ENCODE measurements at places on chromosomes 7 and 10.

DNA sequence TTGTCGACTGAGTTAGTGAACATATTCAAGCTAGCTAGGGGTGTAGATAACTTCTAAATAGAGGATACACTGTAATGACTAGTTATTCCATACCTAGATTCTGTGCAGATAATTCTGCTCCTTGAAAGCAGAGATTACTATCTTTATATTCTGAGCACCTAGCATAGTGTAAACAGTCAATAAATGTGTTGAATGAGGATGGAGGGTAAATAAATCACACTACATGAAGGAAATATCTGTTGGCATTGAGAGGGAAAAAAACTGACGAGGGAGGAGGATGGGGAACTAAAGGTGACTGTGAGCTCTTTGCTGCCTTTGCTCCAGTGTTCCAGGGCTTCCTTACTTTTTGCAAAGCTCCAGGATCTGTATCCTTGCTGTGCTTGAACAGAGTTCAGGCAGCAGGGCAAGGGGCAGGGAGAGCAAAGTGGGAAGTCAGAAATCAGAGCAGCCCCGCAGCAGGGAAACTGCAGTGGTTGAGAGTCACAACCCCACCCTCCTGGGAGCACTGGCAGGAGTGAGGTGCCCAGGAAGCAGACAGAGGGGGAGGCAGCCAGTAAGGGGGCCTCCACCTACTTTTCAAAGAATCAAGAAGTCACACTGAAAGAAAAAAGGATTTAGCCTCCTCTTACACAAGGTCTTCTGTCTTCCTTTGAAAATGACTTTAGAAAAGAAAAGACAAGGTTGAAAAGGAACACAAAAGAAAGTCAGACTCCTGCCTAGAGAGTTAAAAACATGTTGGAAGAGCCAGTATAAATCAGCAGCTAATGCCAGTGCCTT is 71.8 kb upstream of the LRRN3 start:
- no peak for DNase-seq

GRCh38 chr7:13834328-13834761 is 155.1 kb downstream of the ETV1 start:
- no peak for DNase-seq

DNA sequence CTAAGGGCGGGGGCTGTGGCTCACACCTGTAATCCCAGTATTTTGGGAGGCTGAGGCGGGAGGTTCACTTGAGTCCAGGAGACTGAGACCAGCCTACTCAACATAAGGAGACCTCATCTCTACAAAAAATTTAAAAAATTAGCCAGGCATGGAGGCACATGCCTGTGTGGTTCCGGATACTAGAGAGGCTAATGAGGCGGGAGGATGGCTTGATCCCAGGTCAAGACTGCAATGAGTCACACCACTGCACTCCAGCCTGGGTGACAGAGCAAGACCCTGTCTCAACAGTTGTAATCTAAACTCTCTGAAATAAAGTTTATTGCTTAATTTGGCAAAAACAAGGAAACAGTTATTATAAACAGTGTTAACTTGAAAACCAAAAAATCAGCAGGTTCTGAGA is 123.3 kb downstream of the USP6NL start:
- DNase-seq: no peak

- no peak for DNase-seq
Measured at GRCh38 chr10:92567952-92568600, 5.8 kb downstream of the IDE start.

GRCh38 chr10:32511599-32511998 is 65.7 kb downstream of the CCDC7 start:
- no peak for DNase-seq

GRCh38 chr7:141218941-141219340 is 145.1 kb downstream of the TMEM178B start:
- DNase-seq: no peak

- no peak for DNase-seq
Measured at GRCh38 chr10:121509112-121509511, 89.1 kb downstream of the FGFR2 start.

- DNase-seq: no peak
Measured at GRCh38 chr10:49612513-49613164, 1.2 kb upstream of the CHAT start.

DNA sequence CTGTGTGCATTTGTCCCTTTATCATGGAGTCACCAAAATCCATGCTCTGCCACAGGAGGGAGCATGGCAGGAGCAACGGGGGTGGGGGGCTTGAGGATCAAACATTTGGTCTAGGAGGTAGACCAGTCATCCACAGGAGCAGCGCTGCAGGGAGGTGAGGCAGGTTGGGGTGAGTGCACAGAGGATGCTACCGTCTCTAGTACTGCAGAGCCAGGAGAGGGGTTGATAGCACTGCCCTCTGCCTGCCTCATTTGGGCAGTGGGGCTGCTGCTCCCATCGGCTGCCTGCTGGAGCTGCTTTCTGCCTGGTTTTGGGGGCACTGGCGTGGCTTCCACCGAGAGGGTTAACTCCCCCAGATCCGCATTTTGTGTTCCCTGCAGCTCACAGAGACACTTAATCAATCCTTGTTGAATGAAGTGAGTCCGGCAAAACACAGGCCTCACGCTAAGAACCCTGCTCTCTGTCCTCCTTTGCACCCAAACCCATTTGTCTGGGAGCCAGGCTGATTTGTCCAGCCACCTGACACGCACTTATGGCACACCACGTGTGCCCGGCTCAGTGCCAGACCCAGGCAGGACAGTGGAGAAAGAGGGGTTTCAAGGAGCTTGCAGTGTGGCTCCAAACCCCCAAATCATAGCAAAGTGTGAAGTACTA is 527.1 kb upstream of the FOXK1 start:
- DNase-seq: no peak

GRCh38 chr10:72079356-72079755 is 9.0 kb downstream of the SPOCK2 start:
- no peak for DNase-seq

DNA sequence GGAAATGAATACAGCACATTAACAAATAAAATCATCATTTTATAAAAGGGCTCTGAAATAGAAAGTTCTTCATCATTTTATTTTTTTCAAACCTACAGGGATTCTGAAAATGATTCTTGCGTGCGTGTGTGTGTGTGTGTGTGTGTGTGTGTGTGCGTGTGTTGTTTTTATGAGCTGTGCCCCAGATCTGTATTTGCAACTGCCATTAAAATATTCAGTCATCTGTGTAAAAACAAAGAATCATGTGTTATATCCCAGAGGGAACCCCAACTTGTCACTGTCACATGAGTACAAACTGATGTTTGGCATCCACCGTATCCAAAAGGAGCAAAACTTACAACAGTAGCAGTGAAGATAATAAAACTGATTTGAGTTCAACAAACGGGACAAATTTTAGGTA is 635.4 kb upstream of the PFKP start:
- DNase-seq: no peak

DNA sequence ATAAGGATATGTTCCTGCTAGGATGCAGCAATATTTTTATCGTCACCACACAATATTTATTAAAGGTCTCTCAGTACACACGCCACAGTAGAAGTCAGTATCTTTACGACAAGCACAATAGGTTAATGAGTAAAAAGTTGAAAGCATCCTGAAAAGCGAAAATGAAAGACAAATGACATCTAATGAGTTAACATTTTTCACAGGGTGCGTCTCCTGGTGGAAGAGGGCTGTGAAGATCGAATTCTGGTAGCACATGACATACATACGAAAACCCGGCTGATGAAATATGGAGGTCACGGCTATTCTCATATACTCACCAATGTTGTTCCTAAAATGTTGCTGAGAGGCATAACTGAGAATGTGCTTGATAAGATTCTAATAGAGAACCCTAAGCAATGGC is 10.8 kb downstream of the C1QL3 start:
- DNase-seq: no peak

GRCh38 chr10:84599254-84599653 is 270.9 kb downstream of the CCSER2 start:
- no peak for DNase-seq

GRCh38 chr7:121306565-121306964 is 22.2 kb upstream of the WNT16 start:
- DNase-seq: no peak

GRCh38 chr10:110207011-110207804 is at the start of gene MXI1:
Gene MXI1 (plus strand): TSS chr10:110207605. CDS start chr10:110207809, 204 bp downstream.
- peak; percentile 83 for DNase-seq

DNA sequence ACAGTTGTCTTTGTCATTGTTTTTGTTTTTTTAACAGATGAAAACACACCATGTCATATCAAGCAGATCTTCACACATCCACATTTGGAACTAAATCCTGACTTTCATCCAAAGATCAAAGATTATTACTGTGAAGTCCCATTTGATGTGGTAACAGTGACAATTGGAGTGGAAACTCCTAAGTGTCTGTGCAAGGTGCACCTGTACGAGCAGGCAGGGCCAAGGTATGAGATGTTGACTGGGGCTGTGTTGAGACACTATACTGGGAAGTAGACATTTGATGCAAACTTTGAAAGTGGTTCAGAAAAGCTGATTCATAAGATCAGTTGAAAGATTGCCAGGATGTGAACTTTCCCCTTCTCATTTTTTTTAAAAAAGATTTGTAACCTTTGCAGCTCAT is 152.3 kb downstream of the CPED1 start:
- no peak for DNase-seq

GRCh38 chr10:17023386-17024298 is 106.0 kb downstream of the CUBN start:
- no peak for DNase-seq

DNA sequence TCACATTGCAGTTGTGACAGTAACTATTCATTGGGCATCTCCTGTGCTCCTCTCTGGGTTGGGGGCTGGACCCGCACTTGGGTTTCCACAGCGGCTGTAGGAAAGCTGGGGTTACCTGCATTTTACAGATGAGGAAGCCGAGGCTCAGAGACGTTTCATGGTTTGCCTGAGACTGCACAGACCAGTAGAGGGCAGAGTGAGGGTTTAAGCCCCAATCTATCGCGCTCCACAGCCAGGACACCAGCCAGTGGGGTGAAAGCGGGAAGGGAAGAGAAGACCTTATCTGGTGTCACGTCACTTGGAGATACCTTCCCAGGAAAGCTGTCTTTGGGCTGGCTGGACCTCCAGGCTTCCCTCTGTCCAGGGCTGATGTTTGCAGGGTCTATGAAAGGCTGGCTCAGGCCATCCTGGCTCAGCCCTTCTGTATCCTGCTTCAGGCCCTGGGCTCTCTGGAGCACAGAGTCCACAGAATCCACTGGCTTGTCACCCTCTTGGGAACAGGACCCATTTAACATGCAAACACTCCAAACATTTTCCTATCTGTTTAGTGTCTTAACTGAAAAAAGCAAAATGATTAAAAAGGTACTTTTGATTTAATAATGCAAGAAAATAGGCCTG is 167.7 kb downstream of the EMX2 start:
- peak; percentile 16 for DNase-seq

DNA sequence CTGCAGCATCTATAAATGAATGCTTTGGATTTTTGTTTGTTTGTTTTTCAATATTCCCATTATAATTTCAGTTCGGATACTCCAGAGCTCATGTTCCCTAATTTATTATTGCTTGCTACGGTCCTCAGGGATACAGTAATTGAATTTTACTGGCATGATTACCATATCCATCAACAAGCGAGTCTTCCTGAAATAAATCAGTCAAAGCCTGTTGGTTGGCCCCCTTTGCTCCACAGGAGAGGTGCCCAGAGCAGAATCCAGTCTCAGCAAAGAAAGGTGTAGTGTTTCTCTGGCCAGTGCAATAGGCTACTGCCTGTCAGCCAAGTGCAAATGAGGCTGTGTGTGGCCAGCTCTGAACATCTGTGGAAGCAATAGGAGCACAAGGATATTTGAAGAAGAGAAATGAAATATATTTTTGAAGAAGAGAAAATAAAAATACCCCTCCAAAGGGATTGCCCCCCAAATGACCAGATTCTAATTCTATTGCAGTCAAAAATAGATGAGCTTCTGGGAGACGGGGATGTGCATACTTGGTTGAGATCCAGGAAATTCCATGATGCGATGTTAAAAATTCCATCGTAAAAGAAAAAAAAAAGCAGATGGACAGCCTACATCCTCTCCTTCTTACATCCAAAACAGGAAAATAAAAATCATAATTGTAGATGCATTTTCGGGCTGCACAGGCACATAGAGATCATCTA is 18.1 kb downstream of the TRIL start:
- no peak for DNase-seq

GRCh38 chr7:110373859-110374258 is 717.1 kb upstream of the LRRN3 start:
- no peak for DNase-seq

- DNase-seq: no peak
Measured at GRCh38 chr7:112135815-112136214, 70.4 kb downstream of the DOCK4 start.

DNA sequence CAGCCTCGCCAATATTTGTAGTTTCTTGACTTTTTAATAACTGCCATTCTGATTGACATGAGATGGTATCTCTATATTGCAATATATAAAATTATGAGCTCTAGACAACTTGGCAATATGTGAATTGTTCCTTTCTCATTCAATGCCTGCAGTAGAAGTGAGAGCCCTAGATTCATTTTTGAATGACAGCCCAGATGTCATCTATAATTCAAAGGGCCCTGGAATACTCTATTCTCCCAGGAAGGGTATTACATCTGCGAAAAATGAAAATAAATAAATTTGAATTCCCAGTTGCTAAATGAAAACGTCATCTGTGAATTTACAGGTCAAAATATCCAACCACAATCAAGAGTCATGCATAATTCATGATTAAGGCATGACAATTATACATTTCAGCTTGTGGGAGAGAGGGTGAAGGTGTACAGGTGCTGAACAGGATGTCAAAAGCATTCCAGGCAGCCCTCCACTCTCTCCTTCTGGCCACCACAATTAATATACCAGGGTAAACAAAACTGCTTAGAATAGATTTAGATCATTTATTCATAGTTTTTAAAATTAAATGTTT is 1147.3 kb downstream of the XPNPEP1 start:
- no peak for DNase-seq

- no peak for DNase-seq
Measured at GRCh38 chr7:39952803-39953202, 2.7 kb downstream of the CDK13 start.

- DNase-seq: peak; percentile 80
Measured at GRCh38 chr7:151875942-151876898, 695 bp downstream of the PRKAG2 start.

DNA sequence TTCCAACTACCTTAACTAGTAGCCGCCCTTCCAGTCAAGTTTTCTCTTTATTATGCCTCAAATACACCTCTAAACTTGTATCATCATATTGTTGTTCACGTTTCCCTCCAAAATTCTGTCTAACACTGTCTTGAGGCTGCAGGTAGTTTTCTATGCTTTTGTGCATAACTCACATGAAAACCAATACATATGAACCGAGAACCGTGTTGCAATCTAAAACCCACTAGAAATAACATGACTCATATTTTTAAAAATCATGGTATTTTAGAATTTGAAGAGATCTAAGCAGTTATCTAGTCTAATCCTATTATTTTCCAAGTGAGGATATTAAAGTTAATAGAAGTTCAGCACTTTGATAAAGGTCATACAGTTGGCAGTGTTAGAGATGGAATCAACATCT is 18.2 kb downstream of the LIPF start:
- DNase-seq: no peak

- no peak for DNase-seq
Measured at GRCh38 chr10:49606981-49607535, 3.1 kb upstream of the SLC18A3 start.

GRCh38 chr10:53135897-53136253 is 363.3 kb upstream of the MBL2 start:
- no peak for DNase-seq

Data from WERI-Rb-1 (cell line).